ENCODE measurements at places on chromosomes 7 and 10.

DNA sequence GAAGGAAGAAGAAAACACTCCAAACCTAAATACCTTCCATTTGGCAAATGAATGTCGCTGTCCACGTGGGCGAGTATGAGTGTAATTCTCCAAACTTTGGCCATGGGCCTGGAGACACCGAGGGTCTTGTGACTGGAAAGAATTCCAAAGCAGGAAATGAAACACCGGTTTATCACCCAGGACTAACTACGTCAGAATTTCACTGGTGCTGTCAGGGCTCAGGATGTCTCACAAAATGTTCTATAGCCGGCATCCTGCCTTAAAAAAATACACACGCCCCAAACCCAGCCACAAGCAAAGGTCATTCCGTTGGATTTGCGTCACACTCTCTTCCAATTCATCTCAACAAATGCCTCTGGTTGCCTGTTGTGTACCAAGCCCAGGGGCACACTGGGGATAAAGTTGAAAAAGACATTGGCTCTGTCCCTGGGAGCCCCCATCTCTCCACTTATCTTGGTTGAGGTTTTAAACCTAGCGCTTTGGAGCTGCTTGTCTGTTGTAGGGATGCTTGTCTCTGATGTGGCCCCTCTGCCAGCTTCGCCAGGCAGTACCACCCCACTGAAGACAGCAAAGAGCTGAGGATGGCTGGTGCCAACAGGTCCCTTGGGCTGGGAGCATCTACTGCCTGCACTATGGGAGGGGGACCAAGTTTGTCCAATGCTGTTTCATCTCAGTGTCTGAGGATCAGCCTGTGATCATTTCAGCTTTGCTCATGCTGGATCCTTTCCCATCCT lies 31.2 kb downstream of the GSTO2 start:
- DNase-seq = no peak

DNA sequence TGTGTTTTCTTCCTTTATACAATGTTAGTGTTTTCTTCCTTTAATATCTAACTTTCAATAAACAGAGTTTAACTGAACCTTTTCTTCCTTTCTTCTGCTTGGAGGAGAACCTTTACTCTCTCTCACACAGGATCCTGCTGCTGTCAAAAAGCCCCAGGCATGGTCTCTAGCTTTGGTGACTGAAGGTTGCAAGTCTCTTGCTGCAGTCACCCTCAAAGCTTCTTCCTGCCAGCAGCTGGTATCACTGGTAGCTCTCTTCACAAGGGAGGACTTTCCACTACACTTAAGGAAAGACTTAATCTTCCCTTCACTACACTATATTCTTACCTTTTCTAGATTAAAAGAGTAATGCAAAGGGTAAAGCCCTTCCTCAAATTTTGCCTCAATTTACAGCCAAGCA lies 153.4 kb downstream of the SGMS1 start:
- no peak for DNase-seq

DNA sequence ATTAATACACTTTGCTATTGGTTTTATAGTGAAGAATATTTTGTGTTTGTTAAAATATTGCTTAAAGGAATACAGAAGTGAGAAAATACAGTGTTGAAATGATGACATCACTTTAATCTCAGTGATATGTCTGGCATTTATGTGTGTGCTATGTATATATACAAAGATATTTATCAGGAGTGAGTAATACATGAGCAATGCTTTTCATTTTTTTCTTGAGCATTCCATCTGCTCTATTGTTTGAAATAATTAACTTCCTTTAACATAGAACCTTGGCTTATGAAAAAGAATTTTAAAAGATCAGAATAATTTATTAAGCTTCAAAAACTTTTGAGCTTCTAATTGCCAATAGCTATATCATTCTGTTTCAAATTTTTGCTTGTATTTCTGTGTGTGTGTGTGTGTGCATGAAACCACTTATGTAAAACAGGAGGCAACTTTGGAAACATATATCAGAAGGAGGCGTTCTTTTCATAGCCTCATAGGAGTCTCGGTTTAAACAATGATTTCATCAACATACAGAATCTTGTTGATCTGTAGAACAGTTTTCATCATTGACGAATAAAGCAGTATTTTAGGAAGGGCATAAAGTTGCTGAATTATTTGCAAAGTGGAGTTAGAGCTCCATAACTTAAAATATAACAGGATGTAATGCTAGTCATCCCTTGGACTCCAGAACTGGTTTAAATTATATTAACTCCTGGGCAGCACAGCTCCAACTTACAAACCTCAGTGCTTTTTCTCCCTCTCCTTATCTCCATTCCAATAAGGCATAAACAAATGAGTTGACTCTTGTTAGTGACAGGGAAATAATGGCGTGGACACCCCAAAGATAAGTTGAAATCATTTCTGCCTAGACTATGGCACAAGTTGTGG lies 228.4 kb upstream of the DGKB start:
- no peak for DNase-seq

- no peak for DNase-seq
Observed at GRCh38 chr7:37633048-37633447, 50.5 kb upstream of the GPR141 start.
